Fibroblast of skin of scalp (primary cell): ENCODE measurements at places on chromosomes 1 and 21.

DNA sequence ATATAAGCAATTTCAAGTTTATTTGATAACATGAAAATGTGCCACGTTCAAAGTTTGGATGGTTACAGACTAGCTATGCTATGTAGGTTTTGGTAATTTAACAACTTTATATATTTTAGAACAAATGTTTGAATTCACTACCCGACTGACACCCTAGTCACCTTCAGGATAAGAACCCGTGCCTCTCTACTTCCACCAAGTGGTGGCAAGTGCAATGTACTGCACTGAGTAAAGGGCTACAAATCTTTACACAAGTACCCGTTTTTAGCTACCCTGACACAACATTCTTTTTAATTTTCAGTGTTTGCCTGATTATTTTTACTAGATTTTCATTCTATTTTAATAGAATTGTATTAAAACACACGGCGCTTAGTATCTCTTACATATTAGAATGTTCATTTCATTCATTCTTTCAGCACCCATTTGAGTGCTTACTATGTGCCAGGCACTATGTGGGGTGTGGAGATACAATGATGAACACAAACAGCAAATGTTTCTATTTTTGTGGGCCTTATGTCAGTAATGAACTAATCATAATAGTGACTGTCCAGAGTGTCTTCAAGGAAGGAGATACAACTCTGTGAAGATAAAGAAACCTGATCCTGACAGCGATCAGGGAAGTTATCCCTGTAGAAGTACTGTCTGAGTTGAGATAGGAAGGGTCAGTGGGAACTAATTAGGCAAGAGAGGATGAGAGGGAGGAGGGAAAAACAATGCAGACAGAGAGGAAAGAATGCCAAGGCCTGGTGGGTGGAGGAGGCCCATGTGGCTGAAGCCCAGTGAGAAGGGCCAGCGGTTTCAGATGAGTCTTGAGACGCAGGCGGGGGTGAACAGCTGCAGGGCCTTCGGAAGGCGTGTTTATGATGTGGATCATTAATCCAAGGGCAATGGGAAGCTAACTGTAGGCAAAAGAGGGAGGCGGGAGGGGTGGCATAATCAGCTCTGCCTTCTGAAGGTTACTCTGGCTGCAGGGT, 3.8 kb downstream of the LCA5L start:
- peak; percentile 48 for DNase-seq

DNA sequence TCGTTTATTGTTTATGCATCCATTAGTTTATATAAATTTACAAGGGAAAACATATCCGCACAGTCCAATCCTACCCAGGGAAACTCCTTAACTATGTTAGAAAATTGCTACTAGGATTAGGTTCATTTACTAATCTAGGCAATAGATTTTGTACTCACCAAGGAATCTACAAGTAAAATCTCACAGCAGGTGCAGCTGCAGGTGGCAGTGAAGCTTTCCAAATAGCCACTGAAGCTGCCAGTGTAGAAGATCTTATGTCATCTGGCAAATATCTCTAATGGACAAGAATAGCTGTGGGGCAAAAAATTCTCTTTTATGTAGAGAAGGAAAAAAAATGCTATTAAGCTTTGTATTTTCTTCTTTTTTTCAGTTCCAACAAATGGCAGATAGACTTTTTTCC, 963.4 kb upstream of the ADGRL4 start:
- DNase-seq, result no peak

GRCh38 chr1:8541961-8542521, 224.1 kb downstream of the SLC45A1 start:
- DNase-seq, result peak; percentile 39

DNA sequence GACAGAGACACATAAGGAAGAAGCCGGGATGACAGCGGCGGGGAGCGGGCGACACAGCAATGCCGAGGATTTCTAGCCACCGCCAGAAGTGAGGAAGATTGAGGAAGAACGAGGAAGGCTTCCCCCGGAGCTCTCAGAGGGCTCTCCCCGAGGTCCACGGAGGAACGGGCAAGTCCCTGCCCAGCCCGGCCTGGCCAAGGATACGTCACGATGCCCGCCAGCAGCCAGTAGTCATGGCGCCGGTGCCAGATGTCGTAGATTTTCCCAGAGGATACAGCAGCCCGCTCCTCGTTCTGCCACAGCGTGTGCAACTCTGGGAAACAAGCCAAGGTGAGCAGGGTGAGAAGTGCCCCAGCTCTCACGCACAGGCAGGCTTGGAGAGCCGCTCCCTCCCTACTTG, 65.9 kb downstream of the KCNAB2 start:
- DNase-seq, result no peak

GRCh38 chr1:17861685-17862084, 106.6 kb downstream of the ACTL8 start:
- peak; percentile 79 for DNase-seq

DNA sequence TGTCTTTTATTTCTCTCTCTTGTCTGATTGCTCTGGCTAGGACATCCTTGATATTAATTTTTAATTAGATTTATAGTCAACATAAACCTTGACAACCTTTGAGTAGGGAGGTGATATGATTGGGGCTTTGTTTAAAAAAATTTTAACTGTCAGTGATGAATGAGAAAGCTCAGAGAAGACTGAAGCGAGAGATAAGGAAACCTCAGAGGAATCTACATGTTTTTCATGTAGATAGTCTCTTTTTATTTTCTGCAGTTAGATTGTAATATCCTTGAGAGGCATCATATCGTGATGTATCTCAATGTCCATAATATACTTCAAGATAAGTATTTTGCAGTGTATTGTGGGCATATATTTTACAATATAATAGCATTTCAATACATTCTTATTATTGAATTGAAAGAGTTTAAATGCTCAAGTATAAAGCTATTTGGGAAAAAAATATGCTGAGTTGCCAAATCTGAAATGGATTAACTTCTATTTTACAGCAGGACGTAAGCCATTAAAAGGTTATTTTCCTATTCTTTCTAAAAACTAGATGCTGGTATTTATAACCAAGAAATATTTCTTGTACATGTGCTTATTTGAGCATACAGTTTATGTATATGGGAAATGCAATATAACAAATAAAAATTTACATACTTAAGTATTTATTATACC, 802.4 kb upstream of the ADGRL4 start:
- no peak for DNase-seq

GRCh38 chr1:31621498-31621820, 4.0 kb downstream of the HCRTR1 start:
- no peak for DNase-seq

- no peak for DNase-seq
These were observed 245.4 kb downstream of the NPHP4 start for GRCh38 chr1:5746611-5747425.
